ENCODE measurements at places on chromosomes 7 and 10. TPM values are rescaled to one million over a fixed set of nuclear protein-coding genes. Genes with fewer than 3 reads are reported as not detected.
A peak's percentile ranks its signal among the peaks of the same experiment; 100 is the strongest.

DNA sequence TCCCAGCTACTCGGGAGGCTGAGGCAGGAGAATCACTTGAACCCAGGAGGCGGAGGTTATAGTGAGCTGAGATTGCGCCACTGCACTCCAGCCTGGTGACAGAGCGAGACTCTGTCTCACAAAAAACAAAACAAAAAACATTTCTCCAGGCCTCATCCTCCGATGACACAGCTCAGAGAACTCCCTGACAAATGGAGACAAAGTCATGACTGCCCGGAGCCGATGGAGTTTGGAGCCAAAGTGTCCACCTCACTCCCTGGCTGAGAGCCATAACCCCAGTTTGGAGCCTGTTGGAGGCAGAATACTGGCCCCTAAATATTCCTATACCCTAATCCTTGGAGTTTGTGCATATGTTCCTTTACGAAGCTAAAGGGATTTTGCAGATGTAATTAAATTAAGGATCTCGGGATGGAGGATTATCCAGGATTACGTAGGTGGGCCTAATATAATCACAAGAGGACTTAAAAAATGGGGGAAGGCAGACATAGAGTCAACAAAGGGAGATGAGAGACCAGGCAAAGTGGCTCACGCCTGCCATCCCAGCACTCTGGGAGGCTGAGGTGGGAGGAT lies 22.7 kb downstream of the SSC4D start:
- DNase-seq, result no peak

DNA sequence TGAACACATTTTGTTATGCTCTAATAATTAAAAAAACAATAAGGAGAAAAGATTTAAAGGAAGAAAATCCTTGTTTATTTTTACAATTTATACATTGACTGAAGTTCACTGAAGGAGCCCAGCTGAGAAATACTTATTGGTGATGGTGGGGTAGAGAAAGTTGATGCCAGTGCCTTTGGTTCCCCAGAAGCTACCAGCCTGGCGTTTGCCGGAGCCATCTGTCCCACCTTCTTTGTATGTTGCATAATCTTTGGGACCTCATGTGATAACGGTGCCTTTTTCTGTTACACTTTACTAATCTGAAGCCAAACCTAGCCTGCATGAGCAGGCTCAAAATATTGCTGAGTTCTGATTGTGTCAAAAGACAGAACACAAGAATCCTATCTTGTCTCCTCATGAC lies 22.7 kb downstream of the ZNF365 start:
- no peak for DNase-seq

GRCh38 chr7:73703225-73703624 lies 16.2 kb downstream of the STX1A start:
- peak; percentile 5 for DNase-seq

ADRB1 gene
- total RNA-seq, result 0.10 TPM

GRCh38 chr10:15742836-15743235 lies 23.1 kb upstream of the ITGA8 start:
- peak; percentile 49 for DNase-seq

TMEM229A gene
- not detected for total RNA-seq

RNF148 gene
- 3.2 TPM for total RNA-seq

DNA sequence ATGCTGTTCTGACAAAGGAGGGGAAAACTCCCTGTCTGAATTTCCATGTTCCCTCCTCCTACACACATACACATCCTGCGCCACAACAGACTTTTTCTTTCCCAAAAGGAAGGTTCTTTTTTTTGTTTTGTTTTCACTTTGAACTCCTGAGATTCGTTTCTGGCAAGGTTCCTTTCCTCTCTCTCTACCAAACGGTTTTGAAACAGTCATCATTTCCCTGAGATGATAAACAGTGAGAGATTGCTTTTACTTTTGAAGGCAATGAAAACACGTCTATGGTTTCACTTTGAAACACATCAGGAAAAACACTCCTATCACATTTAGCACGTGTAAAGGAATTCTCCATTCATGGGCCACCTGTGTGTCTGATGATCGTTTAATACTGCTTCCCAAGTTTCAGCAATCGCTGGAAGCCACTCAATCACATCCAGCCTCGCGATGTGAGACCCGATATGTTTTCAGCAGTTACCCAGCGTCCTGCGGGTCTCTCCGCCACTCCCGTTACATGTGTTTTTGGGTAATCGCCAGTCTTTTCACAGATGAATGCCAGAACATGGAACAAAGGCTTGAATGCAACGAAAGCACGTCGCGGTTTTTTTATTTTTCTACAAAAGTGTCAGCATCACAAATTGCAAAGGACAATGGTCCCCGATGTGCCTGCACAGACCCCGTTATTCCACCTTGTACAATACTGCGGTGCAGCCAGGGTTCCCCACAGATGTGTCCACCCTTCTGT lies 62.8 kb upstream of the CUX1 start:
- DNase-seq, result peak; percentile 78

GRCh38 chr7:106911959-106912358 lies 46.9 kb downstream of the PIK3CG start:
- no peak for DNase-seq

DNA sequence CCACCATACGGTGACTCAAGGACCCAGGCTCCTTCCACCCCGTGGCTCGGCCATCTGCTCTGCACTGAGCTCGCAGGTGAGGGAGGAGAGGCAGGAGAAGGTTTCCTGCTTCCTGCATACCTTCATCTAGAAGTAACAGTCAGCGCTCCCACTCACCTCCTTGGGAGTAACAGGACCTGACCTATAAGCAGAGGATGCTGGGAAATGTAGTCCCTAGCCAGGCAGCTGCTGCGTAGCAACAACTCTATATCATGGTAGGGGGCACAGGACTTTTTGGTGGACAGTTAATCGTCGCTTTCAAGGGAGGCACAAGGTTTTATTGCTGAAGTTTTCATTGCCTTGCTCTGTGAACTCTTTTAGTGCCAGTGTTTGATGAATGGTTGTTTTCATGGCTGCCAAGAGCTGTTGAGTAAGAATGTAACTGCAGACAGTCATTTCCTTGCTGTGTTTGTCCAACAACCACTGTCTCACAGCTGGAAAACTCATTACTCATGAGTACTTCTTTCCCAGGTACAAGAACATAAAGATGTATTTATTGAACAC lies 10.2 kb upstream of the ZFYVE27 start:
- peak; percentile 63 for DNase-seq

DNA sequence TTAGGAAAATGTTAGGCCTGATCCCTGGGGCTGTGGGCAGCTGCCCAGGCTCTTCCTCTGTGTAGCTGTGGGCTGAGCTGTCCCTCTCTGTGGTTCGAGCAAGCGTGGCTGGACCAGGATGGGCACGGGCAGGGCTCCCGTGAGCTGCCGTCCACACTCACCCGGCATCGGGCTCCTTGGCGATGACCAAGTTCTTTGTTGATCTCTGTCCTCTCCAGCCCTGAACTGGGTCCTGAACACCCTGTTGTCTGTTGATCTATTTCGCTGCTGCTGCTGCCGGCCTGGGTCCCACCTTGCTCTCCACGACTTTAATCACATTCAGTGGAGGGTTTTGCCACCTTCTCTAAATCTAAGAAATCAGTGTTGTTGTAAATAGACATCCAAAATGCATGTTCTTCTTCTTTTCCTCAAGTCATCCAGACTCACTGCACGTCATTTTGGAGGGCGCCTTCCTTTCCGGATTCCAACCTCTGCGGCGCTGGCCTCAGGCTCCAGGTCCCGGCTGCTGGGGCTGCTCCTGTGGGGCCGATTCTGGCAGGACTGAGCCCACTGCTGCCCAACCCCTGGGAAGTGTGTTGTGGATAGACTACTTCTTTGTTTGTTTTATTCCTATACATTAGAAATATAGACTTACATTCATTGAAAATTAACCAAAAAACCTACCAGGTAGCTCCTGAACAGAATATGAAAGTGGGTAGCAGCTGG lies 100.6 kb downstream of the DYNC2I1 start:
- no peak for DNase-seq

LIPF gene
- total RNA-seq, result not detected

DNA sequence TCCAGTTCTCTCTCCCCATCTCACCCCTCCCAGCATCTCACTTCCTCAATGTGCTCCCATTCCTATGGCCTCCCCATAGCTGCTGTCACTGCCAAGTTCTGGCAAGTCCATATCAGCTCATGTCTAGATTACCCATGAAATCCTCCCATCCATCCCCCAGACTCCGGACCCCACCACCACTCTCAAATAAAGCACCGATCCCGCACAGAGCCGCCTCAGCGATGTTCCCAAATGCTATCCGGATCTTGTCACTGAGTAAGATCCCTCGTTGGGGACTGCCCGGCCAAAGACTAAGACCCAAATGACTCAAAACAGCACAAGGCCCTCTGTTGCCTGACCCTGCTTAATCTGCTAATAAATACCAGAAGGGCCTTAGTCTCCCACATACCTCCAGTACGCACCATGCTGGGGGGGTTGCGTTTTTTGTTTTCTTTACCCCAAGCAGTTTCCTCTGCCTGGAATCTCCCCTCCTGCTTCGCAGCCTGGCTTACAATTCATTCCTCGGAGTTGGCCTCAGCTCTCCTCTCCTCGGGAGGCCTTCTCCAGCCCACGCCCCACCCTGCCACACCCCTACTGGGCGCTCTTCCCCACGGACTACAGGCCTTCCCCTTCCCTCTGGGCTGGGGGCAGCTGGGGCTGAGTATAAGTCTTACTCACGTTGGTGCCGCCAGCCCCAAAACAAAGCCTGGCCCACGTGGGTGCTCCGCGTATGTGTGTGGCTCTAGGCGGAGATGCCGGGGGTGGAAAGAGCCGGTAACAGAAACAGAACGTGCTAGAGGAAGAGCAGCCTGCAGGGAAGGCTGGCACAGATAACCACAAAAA lies 1.8 kb upstream of the DUSP5 start:
- no peak for DNase-seq

DNA sequence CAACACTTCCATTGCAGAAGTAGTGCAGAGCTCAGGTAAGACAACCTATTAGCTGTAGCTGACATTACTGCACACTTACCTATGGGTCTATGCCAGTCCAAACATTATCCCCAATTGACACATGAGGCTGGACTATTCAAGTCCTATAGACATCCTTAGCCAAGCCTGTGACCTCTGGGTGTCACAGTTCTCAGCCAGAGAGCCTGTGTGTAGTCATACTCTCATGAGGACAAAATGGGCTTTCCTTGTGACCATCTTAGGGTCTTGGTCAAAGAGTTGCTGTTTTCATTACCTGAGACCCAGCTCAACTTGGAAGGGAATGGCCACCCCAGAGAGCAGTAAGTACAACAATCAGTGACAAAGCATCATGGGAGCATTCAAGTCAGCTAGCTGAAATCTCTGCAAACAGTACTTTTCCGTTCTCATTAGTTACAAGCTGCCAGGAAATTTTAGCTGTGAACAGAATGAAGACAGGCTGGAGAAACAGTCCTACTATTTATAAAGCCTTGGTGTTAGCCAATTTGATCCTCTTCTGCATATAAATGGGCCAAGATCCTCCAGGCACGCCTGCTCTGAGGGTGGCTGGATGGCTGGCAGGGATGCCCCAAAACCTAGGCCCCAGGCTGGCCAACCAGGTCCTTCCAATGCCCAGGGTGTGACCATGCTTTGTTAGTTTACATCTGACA lies 44.3 kb downstream of the NUDCD3 start:
- peak; percentile 22 for DNase-seq

DNA sequence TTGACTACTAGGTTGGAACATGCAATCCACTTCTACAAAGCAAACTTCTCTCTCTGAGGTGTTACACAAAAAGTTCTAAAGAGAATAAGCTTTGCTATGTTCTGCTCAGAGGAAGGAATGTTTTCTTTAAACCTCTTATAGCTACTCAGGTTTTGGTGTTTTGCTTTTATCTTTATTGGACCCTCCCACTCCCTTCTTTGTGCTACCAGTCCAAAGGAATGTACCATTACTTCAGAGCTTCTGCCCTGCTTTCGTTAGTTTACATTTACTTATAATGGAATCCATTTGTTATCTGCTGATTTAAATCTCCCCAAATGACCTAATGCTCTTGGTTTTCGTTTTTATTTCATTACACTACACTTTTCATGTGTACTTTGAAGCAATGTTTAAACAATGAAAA lies 154.9 kb downstream of the ATE1 start:
- DNase-seq, result no peak

GRCh38 chr10:12201543-12201942 lies 5.6 kb downstream of the CDC123 start:
- no peak for DNase-seq

- no peak for DNase-seq
Observed at GRCh38 chr7:106344861-106345260, 60.1 kb upstream of the NAMPT start.

BRI3 gene
- 13.3 TPM for total RNA-seq

ELFN1 gene
- total RNA-seq, result 4.3 TPM

- peak; percentile 49 for DNase-seq
Observed at GRCh38 chr10:129332476-129332875, 134.6 kb upstream of the MGMT start.

DNA sequence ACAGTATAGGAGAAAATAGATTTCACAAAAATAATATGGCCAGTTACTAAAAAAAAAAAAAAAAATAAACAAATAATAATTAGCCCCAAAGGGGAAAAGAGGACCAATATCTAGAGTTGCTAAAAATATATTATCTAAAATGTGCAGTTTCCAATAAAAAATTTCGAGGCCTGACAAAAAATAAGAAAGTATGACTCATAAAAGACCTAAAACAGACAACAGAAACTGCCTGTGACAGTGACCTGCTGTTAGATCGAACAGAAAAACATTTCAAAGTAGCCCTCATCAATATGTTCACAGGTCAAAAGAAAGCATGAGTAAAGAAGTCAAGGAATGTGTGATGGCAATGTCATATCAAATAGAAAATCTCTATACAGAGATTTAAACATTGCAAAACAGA lies 11.8 kb upstream of the TSPAN12 start:
- DNase-seq, result no peak

GRCh38 chr7:54978364-54979116 lies 40.3 kb upstream of the EGFR start:
- DNase-seq, result no peak

PIP gene
- 11.3 TPM for total RNA-seq

DNA sequence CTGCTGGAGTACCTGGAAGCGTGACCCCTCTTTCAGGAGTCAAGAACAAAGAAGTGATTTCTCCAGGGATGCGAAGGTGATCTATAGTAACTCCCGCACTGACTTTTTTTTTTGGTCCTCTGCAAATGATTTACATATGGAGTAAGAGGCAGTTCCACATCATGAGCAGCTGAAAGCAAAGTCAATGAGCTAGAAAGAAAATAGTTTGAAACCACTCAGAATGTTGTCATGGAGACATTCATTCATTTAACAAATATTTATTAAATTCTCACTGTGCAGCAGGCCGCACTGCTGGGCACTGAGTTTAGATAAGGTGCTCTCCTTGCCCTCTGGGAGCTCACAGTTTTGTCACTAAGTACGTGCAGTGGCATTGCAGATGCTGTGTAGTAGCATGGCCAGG lies 206.7 kb downstream of the CAMK1D start:
- DNase-seq, result peak; percentile 19

C10orf95 gene
- total RNA-seq, result not detected

DNA sequence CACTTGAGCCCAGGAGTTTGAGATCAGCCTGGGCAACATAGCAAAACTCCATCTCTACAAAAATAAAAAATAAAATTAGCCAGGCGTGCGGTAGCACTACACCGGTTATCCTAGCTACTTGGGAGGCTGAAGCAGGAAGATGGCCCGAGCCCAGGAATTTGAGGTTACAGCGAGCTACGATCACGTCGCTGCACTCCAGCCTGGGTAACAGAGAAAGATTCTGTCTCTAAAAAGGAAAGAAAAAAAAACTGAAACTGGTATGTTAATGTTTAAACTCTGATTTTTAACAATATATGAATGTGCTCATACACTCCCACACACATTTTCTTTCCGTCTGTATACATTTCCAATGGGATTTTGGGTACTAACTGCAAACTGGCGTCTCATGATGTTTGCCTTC lies 140.6 kb upstream of the KMT2E start:
- no peak for DNase-seq

PON3 gene
- total RNA-seq, result 7.2 TPM

- DNase-seq, result peak; percentile 48
Observed at GRCh38 chr7:28623105-28623730, 210.9 kb downstream of the CREB5 start.

CDNF gene
- total RNA-seq, result 4.8 TPM

Measured in tongue (tissue), 3 donors.